ENCODE measurements at places on chromosomes 6 and 20.

DNA sequence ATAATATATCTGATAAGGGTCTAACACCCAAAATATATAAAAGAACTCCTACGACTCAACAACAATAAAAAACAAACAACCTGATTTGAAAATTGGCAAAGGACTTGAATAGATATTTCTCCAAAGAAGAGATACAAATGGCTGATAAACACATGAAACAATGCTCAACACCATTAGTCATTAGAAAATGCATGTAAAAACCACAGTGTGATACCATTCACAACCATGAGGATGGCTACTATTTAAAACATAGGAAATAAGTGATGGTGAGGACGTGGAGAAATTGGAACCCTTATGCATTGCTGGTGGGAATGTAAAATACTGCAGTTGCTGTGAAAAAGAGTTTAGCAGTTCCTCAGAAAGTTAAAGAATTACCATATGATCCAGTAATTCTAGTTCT lies 41.4 kb downstream of the PTGIS start:
- DNase-seq, result no peak

DNA sequence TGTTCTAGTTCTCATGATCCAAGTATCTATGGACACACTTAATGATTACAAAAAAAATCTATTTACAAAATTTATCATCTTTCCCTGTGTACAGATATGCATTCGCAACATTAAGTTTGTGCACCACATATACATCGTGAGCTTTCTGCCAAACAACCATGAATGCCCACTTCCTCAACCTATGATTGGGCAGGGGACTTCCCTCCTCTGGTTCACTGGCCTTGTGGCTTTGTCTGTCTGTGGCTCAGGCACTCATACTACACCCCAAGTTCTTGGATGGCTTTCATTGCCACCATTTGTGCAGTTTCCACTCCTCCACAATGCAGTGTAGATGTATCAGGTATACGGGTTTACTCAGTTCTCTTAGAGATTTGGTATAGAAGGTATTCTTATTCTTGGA lies 74.9 kb downstream of the HS3ST5 start:
- DNase-seq, result no peak

DNA sequence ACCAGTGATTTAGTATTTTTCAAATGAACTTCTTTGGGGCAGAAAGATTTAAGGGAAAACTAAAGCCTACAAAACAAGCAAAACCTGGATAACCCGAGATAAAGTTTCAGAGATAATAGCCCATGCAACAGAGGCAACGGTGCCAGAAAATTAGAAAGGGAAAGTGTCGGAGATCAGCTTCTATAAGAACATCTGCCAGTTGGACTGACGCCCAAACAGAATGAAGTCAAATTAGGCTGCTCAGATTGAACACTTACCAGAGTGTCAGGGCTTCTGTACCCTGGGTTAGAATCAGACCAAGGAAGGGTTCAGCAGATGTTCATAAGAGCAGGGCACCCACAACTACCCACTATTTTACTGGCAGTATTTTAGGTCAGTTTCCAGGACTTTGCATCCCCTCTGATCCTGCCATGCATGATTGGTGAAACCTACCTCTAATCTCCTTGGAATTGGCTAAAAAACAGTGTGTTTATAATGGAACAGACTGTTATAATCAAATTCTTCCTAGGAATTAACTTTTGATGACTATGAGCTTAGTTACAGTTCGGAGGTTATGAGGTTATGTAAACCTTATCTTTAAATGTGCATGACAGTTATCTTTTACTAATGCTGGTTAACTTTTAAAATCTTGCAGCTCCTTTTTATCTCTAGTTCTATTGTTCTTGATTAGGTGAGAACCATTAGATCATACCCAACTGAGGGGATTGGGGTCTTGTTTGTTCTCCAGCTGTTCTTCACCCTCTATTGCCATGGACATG lies 13.1 kb downstream of the BMP2 start:
- DNase-seq, result no peak

- no peak for DNase-seq
Measured at GRCh38 chr20:1800180-1800579, 95.0 kb upstream of the SIRPA start.

GRCh38 chr20:63628246-63628975 lies 1.5 kb upstream of the GMEB2 start:
- DNase-seq, result peak; percentile 53

- peak; percentile 9 for DNase-seq
Measured at GRCh38 chr6:24492475-24492874, 2.3 kb upstream of the ALDH5A1 start.

Measured in astrocyte of the hippocampus (primary cell).